Thymus (tissue), 14 donors: ENCODE measurements at places on chromosomes 5 and 9. TPM values are rescaled to one million over a fixed set of nuclear protein-coding genes. Genes with fewer than 3 reads are reported as not detected.

KLHL3 gene
- 5.0 TPM for polyA plus RNA-seq

SAXO1 gene
- polyA plus RNA-seq = 0.02 TPM

NR5A1 gene
- 0.46 TPM for polyA plus RNA-seq

CCNI2 gene
- polyA plus RNA-seq = 2.5 TPM

GRCh38 chr5:178818094-178818493 is 41.7 kb upstream of the ZNF354B start:
- no peak for DNase-seq
